ENCODE measurements at places on chromosomes 5 and 9.

- DNase-seq: no peak
Measured at GRCh38 chr5:136109453-136110135, 23.1 kb upstream of the SMAD5 start.

- DNase-seq: no peak
Measured at GRCh38 chr5:132425009-132425937, 55.8 kb downstream of the SLC22A5 start.

GRCh38 chr5:143828710-143829109, 16.7 kb downstream of the HMHB1 start:
- DNase-seq: no peak

DNA sequence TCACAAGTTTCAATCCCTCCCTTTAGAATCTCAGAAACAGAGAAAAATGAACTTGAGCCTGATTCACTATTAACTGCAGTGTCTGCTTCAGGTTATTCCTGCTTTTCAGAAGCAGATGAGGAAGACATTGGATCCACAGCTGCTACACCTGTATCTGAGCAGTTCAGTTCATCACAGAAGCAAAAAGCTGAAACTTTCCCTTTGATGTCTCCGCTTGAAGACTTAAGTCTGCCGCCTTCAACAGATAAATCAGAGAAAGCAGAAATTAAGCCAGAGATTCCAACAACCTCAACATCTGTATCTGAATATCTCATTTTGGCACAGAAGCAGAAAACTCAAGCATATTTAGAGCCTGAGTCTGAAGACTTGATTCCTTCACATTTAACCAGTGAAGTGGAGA, 42.1 kb downstream of the CMYA5 start:
- DNase-seq: no peak

GRCh38 chr9:14780693-14781092, 58.2 kb upstream of the CER1 start:
- no peak for DNase-seq

DNA sequence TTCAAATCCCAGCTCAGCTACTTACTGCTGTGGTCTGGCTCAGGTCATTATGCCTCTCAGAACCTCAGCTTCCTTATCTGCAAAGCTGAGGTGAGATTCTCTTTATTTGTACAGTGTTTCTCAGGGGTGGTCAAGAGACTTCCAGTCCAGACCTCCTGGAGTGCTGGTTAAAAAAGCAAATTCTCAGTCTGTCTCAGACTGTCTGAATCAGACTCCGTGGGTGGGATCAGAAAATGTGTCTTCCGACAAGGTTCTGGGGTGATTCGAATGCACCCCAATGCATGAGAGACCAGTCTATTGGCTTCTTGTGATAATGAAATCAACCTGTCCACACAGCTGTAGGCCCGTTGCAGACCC, 137.7 kb upstream of the SMIM23 start:
- no peak for DNase-seq

DNA sequence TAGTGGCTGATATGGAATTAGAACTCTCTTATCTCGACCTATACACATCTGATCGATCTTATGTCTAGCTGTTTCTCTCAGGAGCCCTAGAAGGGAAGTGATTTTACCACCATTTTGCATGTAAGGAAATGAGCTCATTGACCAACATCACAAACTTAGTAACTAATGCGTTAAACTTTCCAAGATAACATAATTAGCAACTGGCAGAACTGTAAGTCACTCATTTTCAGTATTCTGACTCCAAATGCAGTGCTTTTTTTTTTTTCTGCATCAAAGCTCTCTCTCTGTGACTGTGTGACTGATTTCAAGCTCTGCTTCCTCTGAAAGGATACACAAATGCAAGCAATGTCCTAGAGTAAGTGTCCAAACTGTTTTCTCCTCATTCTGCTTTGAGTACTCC, 68.1 kb upstream of the FBXL7 start:
- DNase-seq: no peak

DNA sequence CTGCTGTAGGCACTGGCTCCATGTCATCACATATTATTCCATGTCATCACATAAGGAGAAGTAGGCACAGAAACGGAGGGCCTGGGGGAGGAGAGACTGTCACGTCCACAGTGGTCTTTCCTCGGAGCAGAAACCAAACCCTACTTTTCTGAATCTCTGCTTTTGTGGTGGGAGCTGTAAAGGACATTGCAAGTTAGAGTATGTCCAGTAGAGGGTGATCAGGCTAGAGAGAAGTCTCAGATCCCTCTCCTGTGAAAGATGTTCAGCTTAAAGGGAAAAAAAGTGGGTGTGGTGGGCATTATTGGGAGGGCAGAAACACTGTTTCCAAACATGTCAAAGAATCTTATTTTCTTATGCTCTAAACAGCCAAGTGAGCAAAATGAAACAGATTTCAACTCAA, 19.4 kb upstream of the FBP2 start:
- no peak for DNase-seq

Measured in NCI-H187 (cell line).